ENCODE measurements at places on chromosomes 7 and 10. TPM values are rescaled to one million over a fixed set of nuclear protein-coding genes. Genes with fewer than 3 reads are reported as not detected.

- no peak for DNase-seq
- H3K36me3 ChIP-seq: no peaks in the 10 kb centered on the region
- no peak overlapping the region for H3K4me3 ChIP-seq
- no peaks in the 10 kb centered on the region for H3K4me1 ChIP-seq
- H3K27ac ChIP-seq: no peak overlapping the region
Observed at GRCh38 chr7:154566877-154567276, 436.0 kb downstream of the PAXIP1 start.

GRCh38 chr7:81871606-81872265 lies 101.9 kb upstream of the HGF start:
- H3K4me1 ChIP-seq: no peaks in the 10 kb centered on the region
- H3K36me3 ChIP-seq: no peaks in the 10 kb centered on the region
- no peak for DNase-seq
- no peak overlapping the region for H3K4me3 ChIP-seq

DNA sequence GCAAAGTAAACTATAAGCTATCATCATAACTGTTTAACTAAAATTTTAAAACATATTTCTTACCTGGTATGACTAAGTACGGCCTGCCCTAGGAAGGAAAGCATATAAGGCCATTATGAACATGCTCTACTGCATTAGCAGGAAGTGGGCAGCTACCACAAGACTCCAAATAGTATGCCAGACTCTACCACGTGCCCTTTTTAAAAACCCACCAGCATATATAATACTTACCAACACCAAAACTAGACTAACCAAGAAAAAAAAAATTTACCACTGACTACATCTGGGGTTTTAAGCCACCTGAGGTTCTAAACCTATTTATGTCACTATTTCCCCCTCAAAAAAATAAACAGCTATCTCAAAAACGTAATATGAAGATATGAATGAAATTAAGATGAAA lies 30.1 kb downstream of the NUDCD3 start:
- H3K36me3 ChIP-seq: peaks cover 55% of the 10 kb centered on the region
- H3K27ac ChIP-seq: no peak overlapping the region
- no peak overlapping the region for H3K4me3 ChIP-seq
- no peaks in the 10 kb centered on the region for H3K27me3 ChIP-seq

DNA sequence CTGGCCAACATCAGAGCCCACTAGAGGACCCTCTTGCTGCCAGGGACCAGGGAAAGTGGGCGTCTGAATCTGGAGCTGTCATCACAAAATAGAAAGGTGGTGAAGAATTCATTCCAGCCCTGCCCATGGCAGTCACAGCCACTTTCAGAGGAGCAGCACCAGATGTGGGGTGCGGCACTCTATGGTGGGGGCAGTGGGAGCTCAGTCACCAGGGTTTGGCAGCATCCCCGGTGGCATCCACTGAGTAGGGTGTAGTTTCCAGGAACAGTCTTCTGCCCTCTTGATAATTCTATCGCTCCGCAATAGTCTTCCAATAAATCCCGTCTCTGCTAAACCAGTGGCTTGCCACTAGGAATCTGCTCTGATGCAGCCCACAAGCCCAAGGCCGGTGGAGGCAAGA lies 108.5 kb upstream of the TCF7L2 start:
- H3K27ac ChIP-seq: no peak overlapping the region
- no peaks in the 10 kb centered on the region for H3K36me3 ChIP-seq
- H3K4me1 ChIP-seq: peaks cover 4% of the 10 kb centered on the region
- H3K27me3 ChIP-seq: no peaks in the 10 kb centered on the region

GRCh38 chr7:30932562-30932961 lies 20.9 kb downstream of the AQP1 start:
- H3K4me1 ChIP-seq: no peaks in the 10 kb centered on the region
- no peak overlapping the region for H3K27ac ChIP-seq
- H3K4me3 ChIP-seq: no peak overlapping the region
- no peak for DNase-seq

DNA sequence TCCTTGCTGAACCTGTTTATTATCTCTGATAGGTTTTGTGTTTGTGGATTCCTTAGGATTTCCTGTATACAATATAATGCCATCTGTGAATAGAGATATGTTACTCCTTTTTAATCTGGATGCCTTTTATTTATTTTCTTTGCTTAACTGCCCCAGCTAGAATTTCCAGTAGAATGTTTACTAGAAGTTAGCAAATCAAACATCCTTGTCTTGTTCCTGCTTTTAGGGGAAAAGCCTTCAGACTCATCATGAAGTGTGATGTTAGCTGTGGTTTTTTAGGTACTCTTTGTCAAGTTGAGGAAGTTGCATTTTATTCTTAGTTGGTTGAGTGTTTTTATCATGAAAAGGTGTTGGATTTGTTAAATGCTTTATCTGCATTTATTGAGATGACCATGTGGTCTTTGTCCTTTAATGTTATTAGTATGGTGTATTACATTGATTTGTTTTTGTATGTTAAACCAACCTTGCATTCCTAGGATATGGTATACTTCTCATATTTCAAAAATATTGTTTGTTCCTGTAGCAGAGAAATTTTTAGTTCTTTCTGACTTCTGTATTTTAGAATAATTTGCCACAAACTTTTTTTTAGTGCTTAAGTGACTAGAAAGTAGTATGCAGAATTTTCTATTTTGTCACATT lies 24.3 kb downstream of the PPP2R2D start:
- peaks cover 13% of the 10 kb centered on the region for H3K4me1 ChIP-seq
- peaks cover 14% of the 10 kb centered on the region for H3K36me3 ChIP-seq
- no peak for DNase-seq
- H3K27me3 ChIP-seq: no peaks in the 10 kb centered on the region
- peak overlapping the region; percentile 6 for H3K4me3 ChIP-seq

DNA sequence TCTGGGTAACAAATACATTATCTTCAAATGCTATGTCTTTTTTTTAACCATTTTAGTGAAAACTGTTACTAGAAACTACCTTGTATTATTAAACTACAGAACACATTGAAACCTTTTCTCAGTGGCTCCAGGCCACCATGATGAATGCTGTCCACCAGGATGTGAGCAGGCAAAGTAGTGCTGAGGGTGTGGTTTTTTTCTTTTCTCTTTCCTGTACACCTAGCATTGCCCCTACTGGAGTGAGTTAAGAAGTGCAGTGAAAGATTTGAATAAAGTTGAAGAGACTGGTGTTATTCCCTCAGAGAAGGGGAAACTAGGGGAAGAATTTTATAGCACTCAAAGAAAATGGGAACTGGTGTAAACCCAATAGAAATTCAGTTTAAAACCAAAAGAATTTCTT lies 120.0 kb upstream of the SAMD8 start:
- no peak overlapping the region for H3K27ac ChIP-seq
- no peaks in the 10 kb centered on the region for H3K27me3 ChIP-seq
- no peak overlapping the region for H3K4me3 ChIP-seq
- H3K36me3 ChIP-seq: peaks cover 8% of the 10 kb centered on the region

DNA sequence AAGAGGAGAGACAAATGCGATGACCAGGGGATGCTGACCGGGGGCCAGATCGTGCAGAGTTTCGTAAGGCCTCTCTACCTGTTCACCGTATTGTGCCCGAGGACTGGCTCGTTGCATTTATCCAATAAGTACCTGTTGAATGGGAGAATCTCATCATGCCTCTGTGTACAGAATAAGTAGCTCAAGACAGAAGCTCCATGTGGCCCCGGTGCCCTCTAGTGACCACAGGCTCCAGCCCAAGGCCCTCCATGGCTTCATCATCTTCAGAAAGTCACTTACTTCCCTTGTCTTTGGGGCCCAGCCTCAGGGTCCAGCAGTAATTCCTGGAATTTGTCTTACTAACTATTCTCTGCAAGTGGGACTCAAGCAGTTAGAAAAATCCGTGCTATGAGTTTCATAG lies 151.0 kb downstream of the CHN2 start:
- H3K4me1 ChIP-seq: no peaks in the 10 kb centered on the region
- H3K27me3 ChIP-seq: no peaks in the 10 kb centered on the region
- no peaks in the 10 kb centered on the region for H3K36me3 ChIP-seq
- H3K27ac ChIP-seq: no peak overlapping the region
- peak; percentile 86 for DNase-seq
- no peak overlapping the region for H3K4me3 ChIP-seq

- H3K27me3 ChIP-seq: no peaks in the 10 kb centered on the region
- H3K27ac ChIP-seq: no peak overlapping the region
- H3K36me3 ChIP-seq: no peaks in the 10 kb centered on the region
- no peak for DNase-seq
- H3K4me3 ChIP-seq: no peak overlapping the region
Observed at GRCh38 chr7:20532890-20533289, 82.6 kb upstream of the ABCB5 start.

DNA sequence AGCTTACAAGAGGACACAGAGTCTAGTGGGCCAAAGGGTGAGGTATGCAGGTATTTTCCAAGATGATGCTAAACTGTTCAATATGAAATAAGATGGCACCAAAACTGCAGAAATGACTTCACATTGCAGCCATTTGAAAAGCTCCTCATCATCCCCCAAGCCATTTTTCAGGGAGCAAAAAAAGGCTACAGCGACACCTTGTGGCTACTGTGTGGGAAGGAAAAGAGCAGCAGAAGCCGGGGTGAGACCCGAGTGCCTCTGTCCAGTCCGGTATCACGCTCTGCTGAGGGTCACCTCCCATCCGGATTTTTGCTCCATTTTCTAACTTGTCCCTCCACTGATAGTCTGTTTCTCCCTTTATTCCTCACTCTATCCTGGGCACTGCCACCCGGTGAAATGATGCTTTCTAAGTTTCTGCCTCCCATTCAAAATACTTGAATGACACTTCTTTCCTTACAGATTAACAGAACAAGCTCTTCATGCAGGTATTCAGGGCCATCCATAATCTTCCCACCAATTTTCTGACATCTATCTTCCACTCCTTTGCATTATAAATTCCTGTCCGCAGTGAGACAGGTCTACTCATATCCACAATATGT lies 220.2 kb downstream of the DGKI start:
- DNase-seq: peak; percentile 92
- no peak overlapping the region for H3K27ac ChIP-seq
- no peak overlapping the region for H3K4me3 ChIP-seq
- H3K36me3 ChIP-seq: no peaks in the 10 kb centered on the region

The RAB11FIP2 gene
- total RNA-seq: 21.9 TPM

The PTER gene
- total RNA-seq: 8.6 TPM

The RPP38 gene
- 22.5 TPM for total RNA-seq

The SGMS1 gene
- 11.4 TPM for total RNA-seq
